Stimulated activated CD8-positive, alpha-beta memory T cell treated with anti-CD3 and anti-CD28 coated beads, Interleukin-7, amount 100 ng/mL, for 1 hour (primary cell): ENCODE measurements at places on chromosomes 7 and 10.

DNA sequence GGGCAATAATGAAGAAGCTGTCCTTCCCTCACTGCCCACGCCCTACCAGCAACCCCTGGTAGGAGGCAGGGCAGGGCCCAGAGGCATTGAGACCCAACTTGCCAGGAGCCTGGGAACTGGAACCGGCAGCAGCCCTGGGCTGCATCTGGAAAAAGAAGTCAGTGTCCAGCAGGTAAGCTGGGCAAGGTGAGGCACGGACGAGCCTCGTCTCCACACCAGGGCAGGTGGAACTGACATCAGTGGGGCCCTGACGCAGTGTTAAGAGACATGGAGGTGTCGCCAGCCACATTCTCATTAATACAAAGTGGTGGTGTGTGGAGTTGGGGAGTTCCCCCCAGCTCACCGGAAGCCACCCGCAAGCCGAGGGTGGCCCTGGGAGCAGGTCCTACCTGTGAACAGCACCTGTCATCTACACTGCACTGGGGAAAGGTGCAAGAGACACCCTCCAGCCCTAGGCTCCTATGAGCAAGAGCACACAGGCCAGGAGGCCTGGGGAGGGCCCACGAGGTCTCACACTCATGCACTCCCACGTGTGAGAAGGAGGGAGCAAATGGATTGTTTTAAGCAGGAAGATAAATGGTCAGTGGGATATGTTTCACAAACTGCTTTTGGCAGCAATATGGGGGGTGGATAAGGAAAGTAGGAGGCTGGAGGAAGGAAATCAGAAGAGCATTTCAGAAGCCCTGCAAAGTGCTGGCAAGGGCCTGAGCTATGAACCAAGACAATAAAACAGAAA, 53.6 kb downstream of the COBL start:
- no peak for DNase-seq

DNA sequence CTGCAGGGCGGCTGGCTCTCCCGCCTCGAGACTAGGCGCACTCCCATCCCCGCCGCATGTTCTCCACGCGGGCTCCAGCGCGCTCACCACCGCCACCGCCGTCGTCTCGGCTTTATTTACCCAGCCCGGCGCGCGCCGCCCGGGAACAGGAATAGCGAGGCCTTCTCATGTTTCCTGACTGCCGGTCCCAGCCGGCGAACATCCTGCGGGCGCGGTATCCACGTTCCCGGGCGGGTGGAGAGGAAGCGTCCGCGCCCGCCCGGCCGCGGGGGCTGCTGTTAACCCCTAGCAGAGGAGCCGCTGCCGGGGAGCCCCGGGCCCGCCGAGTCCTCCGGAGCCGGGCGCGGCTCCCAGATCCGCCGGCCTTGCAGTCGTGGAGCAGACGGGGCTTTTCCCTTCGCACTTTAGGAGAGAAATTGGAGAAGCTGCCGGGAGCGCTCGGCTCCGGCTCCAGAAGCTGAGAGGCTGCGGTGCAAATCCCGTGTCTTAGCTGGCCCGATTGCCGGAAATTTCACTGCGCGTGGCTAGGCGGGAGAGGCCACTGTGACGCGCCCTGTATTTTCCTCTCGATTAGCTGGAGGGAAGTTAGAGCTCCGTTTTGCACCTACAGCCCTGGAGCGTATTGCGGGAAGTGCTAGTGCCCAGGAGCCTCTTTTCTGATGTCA, at the start of gene MKX:
Gene MKX, minus strand, starts transcription at position 88 of the 665 bp plus-strand sequence. CDS start 2,404 bp downstream, outside the sequence.
- DNase-seq: no peak

DNA sequence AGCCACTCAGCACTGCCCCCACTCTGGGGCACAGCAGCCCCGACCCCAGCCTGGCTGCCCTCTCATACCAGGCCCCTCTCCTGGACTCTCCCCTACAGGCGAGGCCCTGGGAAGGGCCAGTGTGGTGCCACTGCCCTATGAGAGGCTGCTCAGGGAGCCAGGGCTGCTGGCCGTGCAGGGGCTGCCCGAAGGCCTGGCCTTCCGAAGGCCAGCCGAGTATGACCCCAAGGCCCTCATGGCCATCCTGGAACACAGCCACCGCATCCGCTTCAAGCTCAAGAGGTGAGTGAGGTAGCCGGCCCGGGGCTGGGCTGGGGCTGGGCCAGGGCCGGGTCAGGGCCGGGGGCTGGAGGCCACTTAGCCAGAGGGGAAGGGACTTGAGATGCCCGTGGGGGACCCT, 64.3 kb downstream of the GTF2IRD1 start:
- DNase-seq: no peak

- no peak for DNase-seq
Observed at GRCh38 chr7:159060440-159060839, 84.2 kb downstream of the VIPR2 start.

DNA sequence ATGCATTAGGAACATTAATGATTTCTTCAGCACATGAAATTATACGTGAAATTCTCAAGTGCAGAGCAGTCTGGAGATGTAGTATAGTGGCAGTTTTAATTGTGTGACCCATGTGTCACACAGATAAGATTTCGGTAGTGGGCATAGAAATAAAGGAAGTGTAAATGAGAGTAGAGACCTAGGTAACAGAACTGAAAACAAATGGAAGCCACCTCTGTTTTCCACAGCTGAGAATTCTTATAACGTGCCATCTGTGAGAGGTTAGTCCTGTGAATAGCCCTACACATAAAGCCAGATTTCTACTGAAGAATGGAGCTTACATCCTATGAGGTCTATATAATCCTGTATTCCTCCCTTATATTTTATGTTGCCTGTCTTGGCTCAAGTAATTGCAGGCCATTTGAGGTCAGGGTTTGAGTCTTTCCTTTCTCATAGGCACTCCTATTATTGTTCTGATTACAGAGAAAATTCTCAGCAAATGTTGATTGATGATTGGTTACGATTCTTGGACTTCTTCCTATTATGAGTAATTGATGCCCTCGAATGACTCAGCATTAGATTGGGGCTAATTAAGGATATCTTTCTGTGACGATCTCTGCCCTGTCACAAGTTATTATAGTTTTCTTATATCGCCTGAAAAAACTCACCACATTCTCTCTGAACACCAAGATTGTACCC, 258.2 kb downstream of the KIF20B start:
- no peak for DNase-seq

DNA sequence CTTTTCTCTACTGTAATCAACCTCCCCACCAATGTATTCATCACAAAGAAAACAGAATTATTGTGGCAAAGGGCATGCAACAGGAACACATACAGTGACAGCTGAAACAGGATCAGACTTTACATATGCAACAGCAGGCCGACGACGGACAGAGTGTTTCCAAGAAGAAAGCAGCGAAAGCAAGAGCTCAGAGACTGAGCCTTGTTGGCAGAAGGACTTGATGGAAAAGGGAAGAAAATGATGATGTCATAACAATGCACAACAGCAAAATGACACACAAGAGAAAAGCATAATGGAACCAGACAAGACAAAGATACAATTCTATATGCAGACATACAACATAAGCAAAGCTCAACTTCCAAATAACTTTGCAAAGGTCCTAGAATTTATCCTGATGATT, 106.5 kb downstream of the ARHGAP12 start:
- no peak for DNase-seq

DNA sequence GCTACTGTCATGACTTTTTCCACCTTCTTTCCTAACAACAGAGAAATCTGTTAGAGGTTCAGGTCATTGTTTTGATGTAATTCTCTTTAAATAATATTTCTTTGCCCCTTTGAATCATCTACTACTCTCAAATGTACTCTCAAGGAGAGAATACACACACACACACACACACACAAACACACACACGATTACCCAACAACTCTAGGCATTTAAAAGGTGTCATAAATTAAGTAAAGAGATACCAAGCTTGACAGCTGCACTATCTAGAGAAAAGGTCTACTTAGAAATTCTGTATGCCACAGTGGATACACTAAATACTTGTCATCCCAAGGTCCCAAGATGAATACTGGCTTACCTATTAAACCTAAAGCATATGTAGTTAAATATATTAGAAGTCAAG, 4.8 kb downstream of the PANK1 start:
- DNase-seq: no peak

GRCh38 chr7:85021101-85021704, 165.7 kb downstream of the SEMA3D start:
- no peak for DNase-seq

GRCh38 chr10:78642269-78642816, 426.4 kb upstream of the ZMIZ1 start:
- no peak for DNase-seq

DNA sequence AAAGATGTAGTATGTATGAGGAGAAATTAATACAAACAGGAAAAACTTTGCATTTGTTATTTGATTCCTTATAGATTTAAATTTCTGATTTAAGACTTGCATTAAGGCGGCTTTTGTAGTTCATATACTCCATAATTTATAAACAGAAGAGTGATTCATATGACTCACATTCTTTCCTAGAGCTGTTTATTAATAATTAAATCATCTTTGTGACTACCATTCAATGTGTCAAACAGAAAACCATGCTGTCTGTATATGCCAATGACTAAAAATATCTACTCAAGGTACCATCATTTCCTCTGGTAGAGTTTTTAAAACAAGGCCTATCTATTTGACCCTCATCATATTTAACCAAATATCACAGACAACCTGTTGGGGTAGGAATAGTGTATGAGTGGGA, 501.7 kb downstream of the PARD3 start:
- DNase-seq: no peak

- no peak for DNase-seq
Observed at GRCh38 chr7:133051066-133051465, 30.8 kb downstream of the CHCHD3 start.

DNA sequence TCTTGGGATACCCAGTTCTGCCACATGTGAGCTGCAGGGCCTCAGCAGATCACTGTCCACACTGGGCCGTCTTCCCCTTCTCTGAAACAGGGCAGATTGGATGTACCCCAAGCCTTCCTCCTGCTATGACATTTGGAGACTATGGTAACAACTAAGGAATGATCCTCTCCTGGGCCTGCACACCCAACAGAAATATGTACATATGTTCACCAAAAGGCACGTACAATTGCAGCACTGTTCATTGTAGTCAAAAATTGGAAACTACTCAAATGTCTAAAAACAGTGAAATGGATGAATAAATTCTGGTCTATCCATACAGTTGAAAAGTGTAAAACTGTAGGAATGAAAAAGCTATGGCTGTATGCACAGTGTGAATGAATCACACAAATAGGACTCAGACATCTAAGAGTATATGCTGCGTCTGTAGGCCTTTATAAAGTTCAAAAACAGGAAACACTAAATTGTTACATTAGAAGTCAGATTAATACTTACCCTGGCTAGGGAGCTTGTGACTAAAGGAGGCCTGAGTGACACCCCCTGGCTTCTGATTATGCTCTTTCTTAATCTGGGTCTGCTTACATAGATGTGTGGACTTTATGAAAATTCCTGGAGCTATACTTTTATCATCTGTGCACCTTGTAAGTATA, 16.1 kb upstream of the XPNPEP1 start:
- no peak for DNase-seq

DNA sequence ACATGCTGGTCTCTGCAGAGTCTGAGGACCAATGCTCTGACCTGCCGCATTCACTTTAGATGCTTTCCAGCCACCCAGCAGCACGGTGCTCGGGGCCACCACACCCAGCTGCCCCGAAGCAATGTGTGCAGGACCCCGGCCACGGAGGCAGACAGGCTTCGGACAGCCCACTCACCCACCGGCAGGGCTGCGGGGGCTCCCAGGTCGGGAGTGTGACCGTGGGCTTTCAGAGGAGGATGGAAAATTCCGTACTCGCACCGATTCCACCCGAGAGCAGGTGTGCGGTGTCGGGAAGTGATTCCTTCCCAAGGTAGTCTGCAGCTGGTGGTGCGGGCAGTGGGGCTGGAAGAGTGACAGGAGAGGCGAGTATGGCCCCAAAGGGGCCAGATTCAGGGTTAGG, 190.9 kb downstream of the DNAJB6 start:
- no peak for DNase-seq

GRCh38 chr10:122997864-122998263, 10.7 kb downstream of the IKZF5 start:
- DNase-seq: no peak

- DNase-seq: no peak
Observed at GRCh38 chr10:67297637-67298181, 371.9 kb downstream of the LRRTM3 start.

DNA sequence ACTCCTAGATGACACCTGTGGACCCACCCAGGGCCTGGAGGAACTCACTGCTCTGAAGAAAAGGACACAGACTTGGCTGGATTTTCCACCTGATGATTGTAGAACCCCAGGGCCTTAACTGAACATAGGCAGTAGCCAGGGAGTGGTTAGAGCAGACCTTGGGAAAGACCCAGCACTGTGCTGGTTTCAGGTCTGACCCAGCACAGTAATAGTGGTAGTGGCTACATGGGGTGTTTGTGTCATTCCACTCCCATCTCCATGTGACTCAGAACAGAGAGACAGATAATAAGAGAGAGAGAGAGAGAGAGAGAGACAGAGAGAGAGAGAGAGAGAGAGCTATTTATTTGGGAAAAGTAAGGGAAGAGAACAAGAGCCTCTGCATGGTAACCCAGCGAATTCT, 239.1 kb upstream of the MEOX2 start:
- no peak for DNase-seq

DNA sequence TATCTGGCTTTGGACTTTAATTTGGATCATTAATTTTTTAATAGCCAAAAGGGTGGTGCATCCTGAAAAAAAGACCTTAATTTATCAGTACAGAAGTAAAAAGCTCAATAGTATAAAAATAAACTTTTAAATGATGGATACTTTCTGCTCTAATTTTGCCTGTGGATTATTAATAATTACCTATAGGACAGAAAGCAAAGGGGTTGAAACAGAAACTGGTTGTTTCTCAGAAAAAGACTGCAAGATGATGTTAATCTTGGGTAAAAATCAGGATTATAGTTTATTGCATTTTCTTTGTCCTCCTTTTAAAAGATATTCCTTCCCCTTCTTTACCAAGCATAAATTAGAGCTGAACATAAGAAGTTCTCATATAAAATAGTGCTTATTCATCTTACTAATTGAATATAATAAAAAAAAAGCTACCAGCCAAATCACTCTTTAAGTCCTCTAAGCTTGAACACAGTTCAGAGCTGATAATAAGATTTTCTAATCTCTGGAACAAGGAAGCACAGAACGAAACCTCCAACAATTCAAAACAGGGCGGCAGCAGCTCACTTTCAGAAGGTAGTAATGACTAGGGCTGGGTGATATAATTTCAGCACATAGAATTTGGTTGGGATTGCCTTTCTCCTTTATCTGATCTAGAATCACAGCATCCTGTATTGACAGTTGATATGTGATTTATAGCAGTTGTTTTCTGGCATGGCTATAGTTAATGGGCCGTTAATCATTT, 8.1 kb upstream of the GPR85 start:
- DNase-seq: no peak

GRCh38 chr7:78279457-78279856, 480.9 kb downstream of the PHTF2 start:
- no peak for DNase-seq

GRCh38 chr7:101140339-101140699, 13.4 kb downstream of the SERPINE1 start:
- DNase-seq: no peak

- DNase-seq: peak; percentile 19
Observed at GRCh38 chr7:131688738-131689661, 132.6 kb upstream of the PODXL start.

DNA sequence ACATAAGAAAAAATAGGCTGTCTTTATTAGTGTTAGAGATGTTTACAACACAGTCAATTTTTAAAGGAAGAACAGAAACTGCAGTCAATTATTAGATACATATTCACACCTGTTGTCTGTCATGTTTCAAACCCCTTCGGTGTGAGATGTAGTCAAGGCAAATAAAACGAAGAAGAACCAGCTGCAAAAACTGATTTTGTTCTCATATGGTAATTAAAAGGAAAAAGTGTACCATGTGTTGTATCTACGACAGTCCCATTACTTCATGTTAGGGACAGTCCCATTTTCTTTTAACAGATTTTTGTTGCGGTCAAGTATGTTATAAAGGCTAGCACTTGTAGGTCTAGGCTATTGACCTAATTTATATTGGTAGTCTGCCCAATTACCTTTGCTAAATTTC, 149.4 kb downstream of the LRRN3 start:
- DNase-seq: no peak
